ENCODE measurements at places on chromosomes 5 and 9.

DNA sequence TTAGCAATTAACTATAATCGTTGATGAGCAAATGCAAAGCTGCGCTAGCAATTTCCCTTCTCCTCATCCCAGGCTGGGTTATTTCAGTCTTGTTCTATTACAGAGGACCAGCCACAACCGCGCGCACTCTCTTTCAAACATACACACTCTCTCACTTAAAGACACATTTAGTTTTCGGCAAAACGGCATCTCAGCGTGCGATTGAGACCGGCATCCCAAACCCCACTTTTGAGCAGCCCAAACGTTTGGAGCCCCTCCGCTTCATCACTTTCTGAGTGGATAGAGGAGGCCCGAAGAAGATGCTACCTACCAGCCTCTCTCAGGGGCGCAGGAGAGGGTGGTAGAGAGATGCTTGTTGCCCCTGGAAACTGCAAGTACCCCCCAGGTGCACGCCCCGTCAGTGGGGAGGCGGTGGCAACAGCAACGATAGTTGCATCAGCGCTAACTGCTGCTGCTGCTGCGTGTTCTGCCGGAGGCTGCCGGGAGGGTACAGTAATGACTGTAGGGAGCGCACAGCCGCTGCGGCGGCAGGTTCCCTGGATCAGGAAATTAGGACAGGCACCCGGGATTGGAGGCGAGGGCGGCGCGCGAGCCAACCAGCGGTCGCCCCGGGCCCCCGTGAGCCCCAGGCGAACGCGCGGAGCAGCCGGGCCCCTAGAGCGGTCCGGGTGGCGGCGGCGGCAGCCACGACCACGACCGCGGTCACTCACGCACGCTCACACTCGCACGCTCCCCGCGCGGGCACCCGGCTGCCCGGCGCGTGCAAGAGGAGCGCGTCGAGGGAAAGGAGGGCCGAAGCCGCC, 467 bp upstream of the VLDLR start:
- no peak for DNase-seq

DNA sequence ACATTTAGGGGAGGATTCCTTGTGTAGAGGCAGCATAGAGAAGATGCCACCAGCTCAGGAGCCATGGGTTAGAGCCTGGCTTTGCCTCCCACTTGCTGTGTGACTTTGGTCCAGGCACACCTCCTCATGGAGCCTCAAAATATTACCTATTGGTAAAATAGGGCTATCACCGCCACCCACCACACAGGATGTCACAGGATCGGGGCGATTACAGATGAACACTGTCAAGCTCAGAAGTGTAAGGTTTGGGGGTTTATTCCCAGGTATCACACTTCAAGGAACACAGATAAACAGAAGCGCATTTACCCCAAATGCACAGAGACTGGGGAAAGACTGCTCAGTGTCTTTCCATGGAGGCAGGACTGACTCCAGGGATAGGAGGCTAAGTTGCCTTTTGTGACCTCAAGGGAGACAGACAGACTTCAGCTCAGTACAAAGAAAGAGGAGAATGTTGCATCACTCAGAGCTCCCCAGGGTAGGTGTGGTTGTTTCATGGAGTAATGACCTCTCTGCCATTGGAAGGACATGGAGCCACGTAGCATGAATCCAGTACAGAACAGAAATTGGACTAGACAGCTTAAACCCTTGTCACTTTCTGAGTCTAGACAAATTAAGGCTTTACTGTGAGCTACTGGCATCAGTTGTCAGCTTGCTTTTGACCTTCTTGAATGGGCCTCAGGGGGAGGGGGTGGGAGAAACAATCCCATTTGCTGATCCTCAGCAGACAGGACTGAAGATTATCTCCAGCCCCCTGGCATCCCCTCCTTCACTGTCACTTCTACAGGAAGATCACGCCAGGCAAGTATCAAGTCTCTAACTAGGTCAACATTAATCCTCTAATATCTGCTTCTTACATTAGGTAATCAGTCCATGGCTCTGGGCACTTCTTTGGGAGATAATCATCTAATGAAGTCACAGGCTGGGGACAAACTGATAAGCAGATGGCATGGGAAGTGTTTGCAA, 6.5 kb downstream of the TRAF1 start:
- no peak for DNase-seq

DNA sequence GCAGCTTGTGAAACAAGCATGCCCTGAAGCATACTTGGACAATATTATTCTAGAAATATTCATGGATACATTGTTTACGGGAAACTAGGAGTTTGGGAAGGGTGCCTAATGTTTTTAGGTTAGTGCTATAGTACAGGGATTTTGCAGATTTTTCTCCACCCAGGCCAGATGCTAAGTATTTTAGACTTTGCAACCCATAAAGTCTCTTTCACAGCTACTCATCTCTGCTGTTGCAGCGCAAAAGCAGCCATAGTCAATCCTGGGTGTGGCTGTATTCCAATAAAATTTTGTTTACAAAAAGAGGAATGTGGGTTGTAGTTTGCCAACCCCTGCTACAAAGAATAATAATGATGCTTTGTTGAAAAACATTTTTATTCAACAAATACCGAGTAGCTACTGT, 106.2 kb downstream of the CEMIP2 start:
- no peak for DNase-seq

DNA sequence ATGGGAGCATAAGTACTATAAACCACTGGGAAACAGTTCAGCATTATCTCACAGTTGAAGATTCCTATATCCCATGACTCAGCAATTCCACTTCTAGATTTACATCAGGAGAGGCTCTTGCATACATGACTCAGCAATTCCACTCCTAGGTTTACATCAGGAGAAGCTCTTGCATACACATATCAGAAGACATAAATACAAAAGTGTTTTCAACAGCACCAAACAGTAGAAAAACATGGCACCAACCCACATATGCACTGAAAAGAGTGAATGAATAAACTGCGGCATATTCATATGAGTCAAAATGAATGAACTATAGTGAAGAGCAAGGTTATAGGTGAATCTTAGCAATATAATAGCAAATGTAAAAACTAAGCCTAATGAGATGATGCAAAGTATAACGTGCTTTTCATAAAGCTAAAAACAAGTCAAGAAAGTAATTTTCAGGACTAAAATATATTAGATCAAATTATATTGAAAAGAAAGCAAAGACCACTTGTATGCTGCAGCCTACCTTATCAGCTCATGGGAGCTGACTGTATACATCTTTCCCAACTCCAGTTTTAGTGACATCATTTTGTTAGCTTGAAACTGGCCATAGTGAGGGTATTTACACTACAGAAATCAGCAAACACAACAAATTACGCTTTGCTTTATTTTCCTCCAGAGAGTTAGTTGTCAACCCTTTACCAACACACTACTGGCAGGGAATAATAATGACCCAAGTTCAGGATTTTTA, 95.8 kb downstream of the ANKRD18B start:
- DNase-seq = no peak

GRCh38 chr5:149519601-149520000, 31.6 kb downstream of the CSNK1A1 start:
- no peak for DNase-seq

GRCh38 chr9:113274474-113275156, 757 bp downstream of the CDC26 start:
- DNase-seq = no peak

DNA sequence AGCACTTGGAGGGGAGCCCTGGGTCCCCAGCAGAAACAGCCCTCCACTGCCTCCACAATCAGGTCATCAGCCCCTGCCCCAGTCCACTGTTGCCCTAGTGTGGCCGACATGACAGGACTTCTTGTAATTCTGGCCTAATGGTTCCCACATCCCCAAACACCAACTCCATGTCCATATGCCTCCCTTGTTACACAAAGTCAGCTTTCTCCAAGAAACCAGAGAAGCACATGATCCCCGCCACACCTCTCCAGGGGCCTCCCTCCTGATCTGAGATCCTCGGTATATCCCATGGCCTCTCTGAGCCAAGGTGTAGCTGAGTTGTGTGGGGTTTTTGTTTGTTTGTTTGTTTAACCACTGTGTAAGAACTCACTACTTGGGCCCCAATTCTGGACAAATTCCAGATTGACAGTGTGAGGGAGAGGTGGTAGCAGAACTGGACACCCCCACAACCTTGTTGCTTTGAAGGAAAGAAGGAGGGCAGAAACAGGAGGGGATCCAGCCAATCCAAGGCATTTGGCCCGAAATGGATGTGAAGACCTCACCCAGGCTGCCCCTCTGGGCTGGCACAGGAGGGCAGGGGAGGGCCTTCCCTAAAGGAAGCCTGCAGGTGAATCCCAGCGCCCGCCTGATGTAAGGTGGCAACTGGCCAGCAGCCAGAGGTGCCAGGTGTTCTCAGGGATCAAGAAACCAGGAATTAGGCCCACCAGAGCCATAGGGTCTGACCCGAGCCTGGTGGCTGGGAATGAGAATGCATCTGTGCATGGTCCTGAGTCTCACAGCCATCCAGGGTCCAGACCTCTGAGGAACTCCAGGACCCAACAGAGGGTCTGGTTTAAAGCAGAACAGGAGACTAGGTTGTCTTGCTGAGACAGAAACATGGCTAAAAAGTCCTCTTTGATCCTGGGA, 13.4 kb downstream of the IRF1 start:
- no peak for DNase-seq

DNA sequence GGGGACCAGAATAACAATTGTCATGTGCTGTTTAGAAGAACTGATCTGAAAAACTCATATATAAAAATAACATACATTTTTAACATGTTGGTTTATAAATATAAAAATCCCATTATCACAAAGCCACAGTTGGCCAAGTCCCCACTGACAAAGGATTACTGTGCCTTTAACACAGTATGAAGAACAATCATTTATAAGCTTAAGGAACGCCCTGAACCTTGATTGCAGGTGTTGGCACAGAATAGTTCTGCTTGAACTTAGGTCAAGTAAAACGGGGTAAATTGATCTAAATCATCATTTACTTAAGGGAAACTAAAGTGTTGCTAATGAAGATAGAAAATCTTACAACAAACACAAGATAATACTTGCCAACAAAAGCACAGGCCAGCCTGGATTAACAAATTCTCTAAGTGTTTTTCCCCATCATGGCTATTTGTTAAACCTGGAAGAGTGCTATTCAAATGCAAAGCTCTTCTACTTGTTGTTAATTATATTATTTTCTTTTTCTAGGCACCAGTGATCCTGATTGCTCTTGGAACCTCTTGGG, 46.1 kb downstream of the ASTN2 start:
- DNase-seq = no peak

DNA sequence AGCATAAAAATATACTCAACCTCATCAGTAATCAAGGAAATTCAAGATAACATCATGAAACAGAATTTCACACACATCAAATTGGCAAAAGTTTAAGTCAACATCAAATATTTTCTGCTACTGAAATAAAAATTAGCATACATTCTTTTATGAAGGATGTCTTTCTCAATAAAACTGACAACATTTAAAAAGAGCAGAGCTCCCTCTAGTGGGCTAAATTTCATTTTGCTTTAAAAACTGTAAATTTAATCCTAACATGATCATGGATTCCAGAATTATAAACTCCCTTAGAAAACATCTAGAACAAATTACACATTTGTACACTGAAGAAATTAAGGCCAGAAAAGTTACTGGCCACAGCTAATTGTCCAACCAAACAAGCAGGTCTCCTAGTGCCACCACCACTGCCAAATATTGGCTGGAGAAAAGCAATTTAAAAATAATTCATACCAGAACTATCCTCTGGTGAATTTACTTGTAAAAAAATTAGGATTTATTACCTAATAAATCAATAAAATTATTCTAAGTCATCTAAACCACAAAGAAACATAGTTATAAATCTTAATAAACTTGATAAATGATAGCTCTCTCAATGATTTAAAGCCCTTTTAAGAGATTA, 31.2 kb downstream of the DEPDC1B start:
- DNase-seq = no peak

DNA sequence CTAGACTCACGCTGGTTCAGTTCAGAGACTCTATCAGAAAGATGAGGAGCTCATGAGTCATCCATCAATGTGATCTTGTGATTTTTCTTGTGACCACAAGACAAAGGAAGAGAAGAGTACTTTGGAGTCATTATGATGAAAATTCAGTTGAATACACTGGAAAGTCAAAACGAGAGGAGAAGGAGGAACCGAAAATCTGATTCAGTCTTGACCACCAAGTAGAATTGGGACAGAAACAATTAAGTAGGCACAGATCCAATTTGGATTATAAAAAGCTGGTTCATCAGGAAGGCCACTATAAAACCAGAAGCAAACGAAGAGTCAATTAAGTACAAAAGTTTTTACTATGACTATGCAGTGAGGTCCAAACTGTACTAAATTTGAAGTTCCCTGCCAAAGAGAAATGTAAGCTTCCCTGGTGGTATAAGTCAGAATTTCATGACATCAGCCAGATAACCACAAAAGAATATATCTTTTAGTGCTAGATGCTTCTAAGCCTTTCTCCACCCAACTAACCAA, 90.9 kb downstream of the THBS4 start:
- DNase-seq = no peak

GRCh38 chr5:150513375-150514309, 5.7 kb downstream of the NDST1 start:
- no peak for DNase-seq

DNA sequence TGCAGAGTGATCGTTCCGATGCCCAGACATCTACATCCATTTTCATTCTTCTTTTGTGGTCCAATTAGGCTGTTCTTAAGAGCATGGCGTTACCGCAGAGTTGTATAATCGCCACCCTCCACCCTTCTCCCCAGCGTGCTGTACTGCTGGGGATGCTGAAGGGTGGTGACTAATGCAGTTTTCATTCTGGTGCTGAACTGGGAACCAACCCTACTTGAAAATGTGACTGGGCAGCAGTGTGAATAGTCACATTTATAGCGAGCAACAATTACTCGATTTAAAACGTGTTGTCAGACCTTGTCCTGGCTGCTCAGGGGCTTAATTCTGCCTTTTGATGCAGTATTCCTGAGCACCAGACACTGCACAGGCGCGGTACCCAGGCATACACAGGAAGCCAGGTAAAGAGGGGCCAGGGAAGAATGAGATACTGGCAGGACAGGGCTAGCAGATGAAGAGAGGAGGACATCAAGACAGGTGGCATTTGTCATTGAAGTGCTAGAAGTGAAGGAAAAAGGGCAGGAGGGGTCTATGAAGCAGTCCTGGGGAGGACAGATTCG, 719 bp upstream of the ISCA1 start:
- DNase-seq = no peak

GRCh38 chr5:111961862-111962261, 204.9 kb upstream of the NREP start:
- no peak for DNase-seq
